ENCODE measurements at places on chromosomes 12 and 14.

DNA sequence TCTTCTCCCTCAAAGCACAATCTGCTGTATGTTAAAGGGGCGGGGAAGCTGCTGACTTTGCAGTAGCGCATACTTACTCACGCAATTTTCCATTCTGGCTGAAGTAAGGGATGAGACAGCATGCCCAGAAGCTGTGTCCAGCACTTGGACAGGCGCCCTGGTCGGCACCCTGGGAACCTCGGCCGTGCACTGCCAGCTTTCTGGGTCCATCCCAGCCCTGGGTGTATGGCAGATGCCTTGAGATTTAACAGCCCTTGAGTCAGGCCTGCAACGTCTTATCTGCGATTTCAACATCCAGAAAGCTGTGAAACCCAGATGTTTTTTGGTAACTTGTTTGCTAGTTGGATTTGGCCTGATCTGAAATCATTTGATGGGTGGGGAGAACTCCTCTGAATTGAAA, 16.1 kb downstream of the EML1 start:
- DNase-seq, result no peak

DNA sequence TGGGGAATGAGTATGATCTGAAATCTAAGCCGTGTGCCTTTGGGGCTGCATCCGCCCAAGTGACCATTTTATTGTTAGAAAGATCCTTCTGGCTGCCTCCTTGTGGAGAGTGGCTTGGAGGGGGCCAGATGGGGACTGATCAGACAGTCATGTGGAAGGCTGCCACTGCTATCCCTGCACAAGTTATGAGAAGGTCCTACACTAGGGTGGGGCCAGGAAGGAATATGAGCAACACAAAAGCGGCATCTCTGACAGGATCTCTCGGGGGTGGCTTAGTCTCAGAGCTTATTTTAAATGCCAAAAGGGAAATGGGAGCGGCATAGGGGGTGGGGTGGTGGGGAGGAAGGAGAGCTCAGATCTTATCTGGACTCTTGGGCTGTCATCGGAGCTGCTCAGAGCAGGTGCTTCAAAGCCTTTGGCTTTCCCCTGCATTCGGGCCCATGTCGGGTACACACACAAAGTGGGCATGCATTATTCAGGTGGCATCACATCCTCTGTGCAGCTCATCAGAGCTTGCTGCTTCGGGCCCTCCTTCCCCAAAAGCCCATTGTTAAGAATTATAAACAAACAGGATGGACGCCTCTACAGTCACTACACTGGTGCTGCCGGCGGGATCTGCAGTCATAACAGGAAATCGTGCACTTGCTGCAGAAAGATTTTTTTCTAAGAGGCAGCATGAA, 805.4 kb downstream of the VRK1 start:
- no peak for DNase-seq

- DNase-seq, result no peak
These were observed 7.5 kb upstream of the DPF3 start for GRCh38 chr14:72901361-72901760.

DNA sequence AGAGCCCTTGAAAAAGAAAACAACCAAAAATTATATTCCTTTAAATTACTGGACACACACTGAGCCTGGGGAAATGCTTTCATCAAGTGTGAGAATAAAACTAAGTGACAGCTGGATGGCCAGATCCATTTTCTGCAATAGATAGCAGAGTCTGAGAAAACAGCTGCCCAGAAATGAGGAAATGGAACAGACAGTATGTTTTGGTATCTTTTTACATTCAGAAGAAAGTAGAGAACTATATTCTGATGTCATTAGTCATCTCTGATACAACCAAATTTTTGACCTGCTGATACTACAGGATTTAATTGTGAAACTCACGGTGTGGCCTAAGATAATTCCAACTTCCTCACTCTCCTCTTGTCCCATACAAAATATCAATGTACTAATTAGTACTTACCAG, 78.2 kb downstream of the HMGA2 start:
- DNase-seq, result peak; percentile 49

GRCh38 chr14:104422837-104423681, 156.5 kb upstream of the C14orf180 start:
- peak; percentile 37 for DNase-seq

DNA sequence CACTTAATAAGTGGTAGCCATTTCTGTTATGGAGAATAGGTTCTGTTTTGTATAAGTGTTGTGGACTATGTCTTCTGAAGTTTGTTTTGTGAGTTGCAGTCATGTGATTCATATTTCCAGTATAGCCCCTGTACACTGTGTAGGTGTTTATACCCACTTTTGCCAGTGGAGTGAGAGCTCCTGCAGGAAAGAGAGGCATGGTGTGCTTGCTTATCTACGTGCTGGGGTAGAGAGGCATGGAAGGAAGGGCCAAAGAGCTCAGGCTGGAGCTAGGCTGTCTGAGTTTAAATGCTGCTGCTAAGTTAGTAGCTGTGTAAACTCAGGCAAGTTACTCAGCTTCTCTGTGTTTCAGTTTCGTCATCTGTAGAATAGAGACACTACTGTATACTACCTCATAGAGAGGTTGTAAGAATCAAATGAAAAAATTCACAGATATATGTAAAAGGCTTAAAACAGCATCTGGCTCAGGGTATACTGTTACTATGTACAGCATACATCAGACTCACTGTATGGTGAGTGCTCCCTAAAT, 88.2 kb upstream of the SLC38A2 start:
- DNase-seq, result no peak

GRCh38 chr12:176321-177181, 37.4 kb downstream of the SLC6A12 start:
- DNase-seq, result peak; percentile 62

All from retina (tissue), 1 donor.